ENCODE measurements at places on chromosomes 2 and 18. TPM values are rescaled to one million over a fixed set of nuclear protein-coding genes. Genes with fewer than 3 reads are reported as not detected.
A peak's percentile ranks its signal among the peaks of the same experiment; 100 is the strongest.

- no peaks in the 10 kb centered on the region for H3K4me1 ChIP-seq
- no peak overlapping the region for H3K27ac ChIP-seq
- no peak for DNase-seq
These were observed 37.7 kb upstream of the MEX3C start for GRCh38 chr18:51235009-51235789.

DNA sequence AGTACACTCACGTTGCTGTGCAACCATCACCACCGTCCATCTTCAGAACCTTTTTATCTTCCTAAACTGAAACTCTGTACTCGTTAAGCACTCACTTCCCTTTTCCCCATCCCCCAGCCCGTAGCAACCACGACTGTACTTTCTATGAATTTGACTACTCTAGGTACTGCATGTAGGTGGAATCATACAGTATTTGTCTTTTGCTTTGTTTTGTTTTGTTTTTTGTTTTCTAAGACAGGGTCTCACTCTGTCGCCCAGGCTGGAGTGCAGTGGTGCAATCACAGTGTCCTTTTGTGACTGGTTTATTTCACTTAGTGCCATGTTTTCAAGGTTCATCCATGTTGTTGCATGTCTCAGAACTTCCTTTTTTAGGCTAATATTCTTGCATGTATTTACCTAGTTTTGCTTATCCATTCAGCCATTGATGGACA lies 7.0 kb upstream of the TYMS start:
- DNase-seq, result no peak
- H3K4me3 ChIP-seq, result no peak overlapping the region
- peaks cover 1% of the 10 kb centered on the region for H3K27me3 ChIP-seq
- no peaks in the 10 kb centered on the region for H3K4me1 ChIP-seq
- no peak overlapping the region for H3K27ac ChIP-seq

- no peaks in the 10 kb centered on the region for H3K4me1 ChIP-seq
- no peak overlapping the region for H3K27ac ChIP-seq
- no peak overlapping the region for H3K4me3 ChIP-seq
- no peaks in the 10 kb centered on the region for H3K27me3 ChIP-seq
- no peaks in the 10 kb centered on the region for H3K36me3 ChIP-seq
These were observed 61.3 kb upstream of the HDAC4 start for GRCh38 chr2:239462191-239462515.

DNA sequence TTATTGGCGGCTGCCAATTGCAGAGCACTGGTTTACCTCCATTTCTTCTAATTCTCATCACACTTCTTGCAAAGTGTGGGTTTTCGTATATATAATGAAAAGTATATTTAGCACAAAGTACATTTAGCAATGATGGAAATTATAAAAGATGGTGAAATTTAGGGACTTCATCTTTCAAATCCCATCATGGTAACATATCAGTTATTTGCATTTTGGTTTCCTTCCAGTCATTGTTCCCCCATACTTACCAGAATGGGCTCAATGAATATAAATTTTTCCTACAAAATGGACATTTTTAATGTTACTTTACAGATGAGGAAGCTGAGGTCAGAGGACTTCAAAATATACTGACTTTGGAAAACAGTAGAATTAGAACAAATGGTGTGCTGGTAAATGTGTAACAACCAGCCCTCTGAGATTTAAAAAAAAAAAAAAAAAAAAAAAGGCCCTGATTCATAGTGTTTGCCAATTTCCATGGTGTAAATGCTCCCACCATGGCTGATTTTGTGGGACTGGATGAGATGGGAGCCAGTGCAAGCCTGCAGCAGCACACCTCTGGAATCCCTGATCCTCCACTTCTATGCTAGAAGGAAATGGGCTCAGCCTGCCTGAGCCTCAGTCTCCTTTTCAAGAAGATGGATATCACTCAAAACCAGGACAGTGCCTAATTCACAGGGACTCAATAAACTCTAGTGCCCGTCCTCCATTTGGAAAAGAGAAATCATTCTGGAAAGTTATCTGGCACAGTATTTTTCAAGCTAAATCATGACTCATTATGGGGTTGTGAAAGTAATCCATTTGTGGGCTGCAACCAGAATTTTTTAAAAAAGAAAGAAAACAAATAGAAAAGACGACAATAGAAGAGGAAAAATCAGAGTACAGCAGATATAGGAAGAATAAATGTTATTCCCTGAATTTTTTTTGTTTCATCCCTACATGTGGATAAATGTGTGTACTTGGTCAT lies 34.0 kb downstream of the LBH start:
- H3K4me3 ChIP-seq, result no peak overlapping the region
- H3K4me1 ChIP-seq, result peaks cover 13% of the 10 kb centered on the region
- H3K27ac ChIP-seq, result peak overlapping the region; percentile 55
- no peak for DNase-seq
- H3K27me3 ChIP-seq, result no peaks in the 10 kb centered on the region

GRCh38 chr2:68709421-68709911 lies 25.1 kb upstream of the ARHGAP25 start:
- peak; percentile 47 for DNase-seq
- H3K27me3 ChIP-seq, result no peaks in the 10 kb centered on the region
- H3K27ac ChIP-seq, result no peak overlapping the region
- H3K4me3 ChIP-seq, result no peak overlapping the region

DNA sequence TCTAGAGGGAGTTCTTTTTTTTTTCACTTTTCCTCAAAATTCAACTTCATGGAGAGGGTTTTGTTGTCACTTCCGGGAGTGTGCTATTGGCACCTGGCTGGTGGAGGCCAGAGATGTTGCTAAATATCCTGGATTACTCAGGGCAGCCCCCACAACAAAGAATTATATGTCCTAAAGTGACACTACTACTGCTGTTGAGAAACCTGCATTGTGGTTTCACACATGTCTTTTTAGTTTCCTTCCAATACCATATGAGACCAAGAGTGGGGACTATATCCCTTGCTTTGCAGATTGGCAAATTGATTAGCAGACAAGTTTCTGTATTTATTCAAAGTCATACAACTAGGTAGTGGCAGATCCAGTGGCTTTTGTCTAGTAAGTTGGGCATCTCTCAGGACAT lies 826.8 kb downstream of the TRIB2 start:
- H3K36me3 ChIP-seq, result no peaks in the 10 kb centered on the region
- no peaks in the 10 kb centered on the region for H3K27me3 ChIP-seq
- H3K4me3 ChIP-seq, result no peak overlapping the region
- H3K27ac ChIP-seq, result no peak overlapping the region
- no peak for DNase-seq
- no peaks in the 10 kb centered on the region for H3K4me1 ChIP-seq

DNA sequence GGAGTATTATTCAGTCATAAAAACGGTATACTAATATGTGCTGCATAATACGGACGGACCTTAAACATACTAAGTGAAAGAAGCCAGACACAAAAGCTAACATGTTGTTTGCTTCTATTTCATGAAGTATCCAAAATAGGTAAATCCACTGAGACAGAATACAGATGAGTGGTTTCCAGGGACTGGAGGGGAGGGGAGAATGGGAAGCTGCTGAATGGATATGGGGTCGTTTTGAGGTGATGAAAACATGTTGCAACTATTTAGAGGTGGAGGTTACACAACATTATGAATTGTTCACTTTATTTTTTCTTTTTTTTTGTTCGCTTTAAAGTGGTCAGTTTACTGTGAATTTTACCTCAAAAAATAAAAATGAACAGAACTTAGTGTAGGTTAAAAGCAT lies 52.9 kb downstream of the RAB10 start:
- peak overlapping the region; percentile 20 for H3K27ac ChIP-seq
- no peaks in the 10 kb centered on the region for H3K4me1 ChIP-seq
- DNase-seq, result no peak
- H3K27me3 ChIP-seq, result no peaks in the 10 kb centered on the region

GRCh38 chr18:9428301-9428706 lies 47.0 kb upstream of the RALBP1 start:
- no peak overlapping the region for H3K4me3 ChIP-seq
- no peak for DNase-seq
- no peaks in the 10 kb centered on the region for H3K36me3 ChIP-seq
- no peaks in the 10 kb centered on the region for H3K27me3 ChIP-seq
- H3K27ac ChIP-seq, result no peak overlapping the region

- no peak overlapping the region for H3K4me3 ChIP-seq
- no peaks in the 10 kb centered on the region for H3K4me1 ChIP-seq
- no peaks in the 10 kb centered on the region for H3K27me3 ChIP-seq
- no peak overlapping the region for H3K27ac ChIP-seq
These were observed 35.8 kb upstream of the SPATS2L start for GRCh38 chr2:200270732-200271131.

DNA sequence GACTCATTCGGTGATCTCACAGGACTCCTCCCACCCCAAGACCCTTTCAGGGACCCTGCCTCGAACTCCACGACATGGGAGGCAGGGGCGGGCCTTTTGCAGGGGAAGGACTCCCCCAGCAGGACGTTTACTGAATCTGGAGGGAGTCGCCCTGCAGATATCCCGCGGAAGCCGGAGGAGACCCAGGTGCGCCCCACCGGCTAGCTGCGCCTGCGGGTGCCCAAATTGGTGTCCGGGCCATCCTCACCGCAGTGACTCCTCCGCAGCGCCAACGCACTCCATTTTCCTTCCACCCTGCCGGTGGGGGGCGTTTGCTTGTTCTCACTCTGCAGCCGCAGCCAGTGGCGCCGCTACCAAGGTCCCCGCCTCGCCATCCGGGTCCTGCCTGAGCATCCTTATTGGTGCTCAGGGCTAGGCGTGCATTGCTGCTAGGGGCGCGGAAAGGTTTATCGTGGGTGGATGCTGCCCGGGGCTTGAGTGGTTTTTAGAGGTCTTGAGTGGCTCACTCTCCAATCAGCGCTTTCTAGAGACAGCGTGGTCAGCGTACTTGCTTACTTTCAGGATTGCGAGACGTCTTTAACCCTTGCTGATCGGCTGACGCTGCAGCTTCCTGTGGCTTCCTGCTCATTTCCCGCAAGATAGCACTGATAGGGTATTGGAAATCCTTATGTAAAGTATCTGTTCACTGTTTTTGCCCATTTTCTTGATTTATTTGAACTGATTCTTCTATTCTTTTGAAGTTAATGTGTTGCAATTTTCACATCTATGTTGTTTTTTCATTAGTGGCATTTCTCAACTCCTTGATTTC lies 81.4 kb downstream of the BIN1 start:
- no peak overlapping the region for H3K27ac ChIP-seq
- no peaks in the 10 kb centered on the region for H3K4me1 ChIP-seq
- DNase-seq, result peak; percentile 70
- H3K36me3 ChIP-seq, result no peaks in the 10 kb centered on the region

- H3K4me1 ChIP-seq, result peaks cover 20% of the 10 kb centered on the region
- DNase-seq, result no peak
- H3K27ac ChIP-seq, result no peak overlapping the region
- no peak overlapping the region for H3K4me3 ChIP-seq
- H3K36me3 ChIP-seq, result peaks cover 27% of the 10 kb centered on the region
These were observed 10.9 kb downstream of the STARD7 start for GRCh38 chr2:96197546-96198255.

- H3K27me3 ChIP-seq, result no peaks in the 10 kb centered on the region
- no peak for DNase-seq
- H3K4me1 ChIP-seq, result no peaks in the 10 kb centered on the region
- H3K27ac ChIP-seq, result no peak overlapping the region
- no peak overlapping the region for H3K4me3 ChIP-seq
These were observed 18.7 kb upstream of the CCBE1 start for GRCh38 chr18:59715966-59716369.

DNA sequence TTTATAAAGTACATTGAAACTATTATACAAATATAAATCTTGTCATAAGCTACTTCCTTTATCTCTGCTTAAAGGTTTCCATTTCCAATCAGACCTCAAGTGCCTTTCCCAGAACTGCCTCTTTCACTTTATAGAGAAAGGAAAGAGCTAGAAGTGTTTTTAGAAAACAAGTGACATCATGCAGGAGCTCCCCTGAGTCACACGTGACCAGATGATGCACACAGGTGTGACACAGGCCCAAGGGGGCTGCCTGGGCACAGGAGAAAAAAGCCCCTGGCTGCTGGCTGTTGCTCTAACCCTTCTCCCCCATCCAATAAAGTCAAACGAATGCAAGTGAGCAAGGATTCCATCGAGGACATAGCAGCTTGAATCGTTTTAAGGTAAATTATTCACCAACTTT lies 21.4 kb upstream of the SH3BP4 start:
- no peak overlapping the region for H3K27ac ChIP-seq
- no peaks in the 10 kb centered on the region for H3K27me3 ChIP-seq
- H3K4me1 ChIP-seq, result no peaks in the 10 kb centered on the region
- H3K36me3 ChIP-seq, result no peaks in the 10 kb centered on the region
- DNase-seq, result no peak

- H3K27ac ChIP-seq, result no peak overlapping the region
- H3K4me3 ChIP-seq, result no peak overlapping the region
- H3K27me3 ChIP-seq, result no peaks in the 10 kb centered on the region
- no peaks in the 10 kb centered on the region for H3K4me1 ChIP-seq
These were observed 47.8 kb downstream of the PSMD14 start for GRCh38 chr2:161355983-161356382.

DNA sequence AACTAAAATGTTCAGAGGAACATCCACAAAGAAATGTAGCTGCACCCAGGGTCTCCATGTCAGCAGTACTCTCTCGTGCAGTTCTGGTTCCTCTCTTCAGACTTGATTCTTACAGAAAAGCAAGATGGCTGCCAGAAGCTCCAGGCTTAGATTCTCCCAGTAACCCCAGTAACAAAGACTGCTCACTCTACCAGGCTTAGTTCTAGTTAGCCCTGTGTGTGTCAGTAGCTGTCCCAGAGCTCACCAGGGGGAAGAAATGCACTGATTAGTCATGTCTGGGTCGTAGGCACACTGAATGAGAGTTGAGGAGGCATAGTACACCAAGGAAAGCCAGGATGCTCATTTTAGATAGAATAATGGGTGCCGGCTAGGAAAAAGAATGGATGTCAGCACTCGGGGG lies 395.0 kb upstream of the NRP2 start:
- no peaks in the 10 kb centered on the region for H3K36me3 ChIP-seq
- H3K4me1 ChIP-seq, result no peaks in the 10 kb centered on the region
- H3K27me3 ChIP-seq, result no peaks in the 10 kb centered on the region
- H3K4me3 ChIP-seq, result no peak overlapping the region

- peaks cover 29% of the 10 kb centered on the region for H3K4me1 ChIP-seq
- H3K4me3 ChIP-seq, result peak overlapping the region; percentile 82
- peak overlapping the region; percentile 95 for H3K27ac ChIP-seq
- no peaks in the 10 kb centered on the region for H3K27me3 ChIP-seq
- peak; percentile 70 for DNase-seq
These were observed 604 bp downstream of the RALBP1 start for GRCh38 chr18:9475643-9476591.

The TMEM37 gene
- total RNA-seq, result 31.2 TPM

The RMND5A gene
- total RNA-seq, result 27.8 TPM

The ZSWIM2 gene
- total RNA-seq, result not detected

The IL1A gene
- 2.0 TPM for total RNA-seq

The ACTR3 gene
- 213 TPM for total RNA-seq

Measured in left lung (tissue), 14 donors.